ENCODE measurements at places on chromosomes 1 and 21. TPM values are rescaled to one million over a fixed set of nuclear protein-coding genes. Genes with fewer than 3 reads are reported as not detected.
A peak's percentile ranks its signal among the peaks of the same experiment; 100 is the strongest.

DNA sequence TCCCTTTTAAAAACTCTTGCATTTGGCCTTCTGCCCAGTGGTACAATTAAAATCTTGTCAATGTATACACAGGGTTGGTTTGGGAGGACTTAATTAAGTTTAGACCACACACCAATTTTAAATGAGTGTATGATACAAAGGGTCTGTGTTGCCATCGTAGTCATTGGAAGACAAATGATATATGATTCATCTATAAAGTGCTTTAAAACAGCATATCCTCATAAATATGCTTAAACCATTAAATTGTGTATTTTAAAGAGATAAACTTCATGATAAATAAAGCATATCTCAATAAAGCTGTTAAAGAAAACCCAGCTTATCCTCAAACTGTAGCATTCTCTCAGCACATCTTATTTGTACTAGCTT, 69.5 kb downstream of the LUZP1 start:
- DNase-seq, result no peak

DNA sequence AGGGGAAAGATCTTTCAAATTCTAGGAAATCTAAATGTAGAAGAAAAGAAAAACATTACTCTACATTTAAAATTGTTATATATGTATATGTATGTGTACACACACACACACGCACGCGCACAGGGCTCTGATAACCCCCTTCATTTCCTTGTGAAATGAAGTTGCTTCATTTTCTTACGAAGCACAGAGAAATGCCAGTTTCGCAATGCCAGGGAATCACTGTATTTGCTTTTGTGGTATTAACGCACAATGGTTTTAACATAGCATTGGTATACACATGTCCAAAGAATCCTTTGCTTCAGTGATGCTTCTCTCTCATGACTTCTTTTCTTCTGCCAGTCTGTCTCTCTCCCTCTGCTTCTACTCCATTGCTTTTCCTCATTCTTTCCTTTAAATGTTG, 8.4 kb upstream of the DDAH1 start:
- DNase-seq, result no peak

The OR10J1 gene
- total RNA-seq, result not detected

The LGALS8 gene
- 127 TPM for total RNA-seq

GRCh38 chr1:30068787-30069472, 654.5 kb downstream of the MATN1 start:
- no peak for DNase-seq

DNA sequence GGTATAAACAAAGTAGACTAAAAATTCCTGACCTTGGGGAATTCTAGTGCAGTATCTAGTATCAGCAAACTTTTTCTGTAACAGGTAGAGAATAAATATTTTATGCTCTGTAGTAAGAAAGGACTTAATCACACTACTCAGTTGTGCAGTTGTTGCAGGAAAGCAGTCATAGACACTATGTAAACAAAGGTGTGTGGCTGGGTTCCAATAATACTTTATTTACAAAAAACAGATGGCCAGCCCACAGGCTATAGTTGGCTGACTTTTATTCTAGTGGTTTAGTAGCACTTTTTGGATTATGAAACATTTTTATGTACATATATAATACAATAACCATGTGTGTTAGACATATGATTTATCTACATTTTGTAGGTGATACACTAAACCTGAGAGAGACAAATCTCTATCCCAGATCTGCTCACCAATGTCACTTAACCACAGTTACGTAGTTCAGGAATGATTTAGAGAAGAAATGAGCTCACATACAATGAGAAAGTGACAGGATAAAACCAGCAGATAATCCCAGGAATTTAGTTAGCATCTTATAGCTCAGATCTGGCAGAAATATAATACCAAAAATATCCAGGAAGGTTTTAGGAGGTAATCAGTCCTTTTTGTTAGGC, 56.1 kb downstream of the MIER1 start:
- DNase-seq, result no peak

DNA sequence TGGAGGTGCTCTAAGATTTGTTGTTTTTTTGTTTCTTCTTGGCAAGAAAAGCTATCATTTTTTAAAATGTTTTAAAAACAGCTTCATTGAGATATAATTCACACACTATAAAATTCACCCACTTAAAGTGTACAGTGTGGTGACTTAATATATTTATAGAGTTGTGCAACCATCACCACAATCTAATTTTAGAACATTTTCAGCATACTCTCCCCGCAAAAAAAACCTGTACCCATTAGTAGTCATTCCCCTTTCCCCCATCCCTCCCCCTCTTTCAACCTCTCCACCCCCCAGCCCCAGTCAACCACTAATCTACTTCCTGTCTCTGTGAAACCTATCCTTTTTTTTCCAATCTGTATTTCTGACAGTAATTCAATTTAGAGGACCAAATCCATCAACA, 30.6 kb downstream of the ZC3H11B start:
- no peak for DNase-seq

DNA sequence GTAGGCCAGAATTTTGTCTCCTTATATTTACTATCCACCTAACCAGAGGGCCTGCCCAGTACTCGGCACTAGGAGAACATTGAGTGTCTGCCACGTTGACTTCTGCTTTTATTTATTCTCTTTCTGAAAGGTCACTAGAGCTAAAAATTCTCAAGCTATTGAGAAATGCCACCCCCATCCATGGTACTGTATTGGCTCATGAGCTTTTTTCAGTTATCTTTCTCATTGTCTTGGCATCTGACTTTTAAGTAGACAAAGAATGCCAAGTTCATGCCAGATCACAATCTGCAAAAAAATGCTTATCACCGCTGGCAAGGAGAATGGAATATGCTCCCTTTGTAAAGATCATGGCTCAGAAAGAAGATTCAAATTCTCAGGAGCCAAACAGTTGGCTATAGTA, 49.8 kb upstream of the MROH9 start:
- DNase-seq, result no peak

- DNase-seq, result no peak
Measured at GRCh38 chr1:217614200-217614712, 16.6 kb downstream of the GPATCH2 start.

DNA sequence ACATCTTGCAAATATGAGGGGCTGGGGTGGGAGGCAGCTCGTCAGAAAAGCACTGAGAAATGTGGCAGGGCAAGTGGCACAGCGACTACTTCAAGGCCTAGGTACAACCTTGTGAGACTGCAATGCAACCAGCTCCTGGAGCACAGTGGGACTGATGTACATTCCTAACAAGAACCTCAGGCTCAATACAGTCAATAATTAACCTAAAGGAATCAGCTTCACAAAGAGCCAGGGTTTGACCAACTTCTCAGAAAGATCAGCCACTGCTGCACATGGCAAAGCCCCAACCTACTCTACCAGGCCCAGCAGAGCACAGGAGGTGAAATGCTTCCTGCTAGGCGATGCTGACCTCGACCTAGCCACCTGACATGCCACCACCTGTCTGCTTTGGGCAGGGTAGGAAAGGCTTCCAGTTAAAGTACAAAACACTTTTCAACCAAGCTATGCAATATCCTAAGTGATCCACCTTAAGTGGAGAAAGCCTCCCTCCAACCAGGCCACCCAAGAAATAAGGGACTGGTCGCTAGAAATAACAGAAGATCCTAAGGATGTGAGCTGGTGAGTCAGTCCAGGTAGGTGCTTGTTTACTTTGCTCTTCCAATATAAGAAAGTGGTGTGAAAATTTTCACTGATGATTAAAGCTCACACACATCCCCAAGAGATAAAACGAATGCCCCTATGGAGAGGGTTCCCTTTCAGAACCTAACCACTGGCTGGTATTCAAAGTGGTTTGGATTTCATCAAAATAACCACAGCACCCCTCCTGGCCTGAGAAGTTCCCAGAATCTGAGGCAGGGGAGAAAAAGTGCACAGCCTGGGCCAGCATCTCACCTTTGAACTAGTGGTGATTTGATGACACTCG, 2.1 kb downstream of the RIPK4 start:
- no peak for DNase-seq

The KIF14 gene
- 2.1 TPM for total RNA-seq

DNA sequence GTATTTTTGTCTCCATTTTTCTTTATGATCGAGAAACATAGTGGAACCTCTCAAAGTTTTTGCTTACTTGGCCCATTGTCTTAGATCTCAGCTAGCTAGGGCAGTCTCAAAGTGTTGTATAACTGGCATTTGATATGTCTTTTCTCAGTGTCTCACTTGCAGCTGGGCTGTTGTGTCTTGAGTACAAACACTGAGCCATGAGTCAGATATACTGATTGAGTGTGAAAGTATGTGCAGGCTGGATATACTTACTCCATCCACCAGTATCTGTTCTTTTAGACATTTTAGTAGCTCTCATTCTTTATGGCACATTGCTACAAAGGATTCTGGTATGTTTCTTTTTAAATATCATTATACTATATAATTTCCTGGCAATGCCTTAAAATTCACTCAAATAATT, 14.3 kb upstream of the GPR52 start:
- DNase-seq, result no peak

DNA sequence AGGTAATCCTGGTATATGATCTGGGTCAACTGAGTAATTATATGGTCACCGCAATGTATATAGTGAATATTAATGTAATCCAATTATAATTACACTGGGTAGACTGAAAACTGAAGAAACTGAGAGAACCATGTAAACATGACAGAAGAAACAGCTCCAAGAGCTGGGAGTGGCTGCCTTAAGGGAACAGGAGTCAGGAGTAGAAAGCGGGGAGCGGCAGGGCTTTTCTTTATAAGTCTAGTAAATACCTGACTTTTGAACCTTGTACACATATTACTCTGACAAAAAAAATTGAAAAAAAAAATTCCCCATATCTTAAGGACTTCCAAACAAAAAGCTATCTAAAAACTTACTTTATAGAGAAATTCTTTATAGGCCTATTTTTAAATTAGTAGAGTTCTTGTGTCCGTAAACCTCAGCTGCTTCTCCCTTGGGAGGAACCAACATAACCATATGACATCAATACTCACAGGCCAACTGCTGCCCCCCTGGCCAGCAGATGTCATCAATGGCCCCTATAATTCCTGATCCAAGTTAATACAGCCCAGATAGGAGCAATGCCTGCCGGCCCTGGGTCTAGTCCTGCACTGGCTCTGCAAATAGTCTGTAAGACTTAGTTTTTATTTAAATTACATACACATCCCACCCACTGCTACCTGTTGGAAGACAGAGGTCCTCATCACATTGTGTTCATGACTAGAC, 33.8 kb downstream of the THAP3 start:
- no peak for DNase-seq

GRCh38 chr1:93180723-93181613, at the start of gene CCDC18:
CCDC18 (plus strand) TSS chr1:93180724; CDS start chr1:93183362, 2,638 bp downstream.
- peak; percentile 11 for DNase-seq

- no peak for DNase-seq
Measured at GRCh38 chr1:181743878-181744312, 260.6 kb downstream of the CACNA1E start.

DNA sequence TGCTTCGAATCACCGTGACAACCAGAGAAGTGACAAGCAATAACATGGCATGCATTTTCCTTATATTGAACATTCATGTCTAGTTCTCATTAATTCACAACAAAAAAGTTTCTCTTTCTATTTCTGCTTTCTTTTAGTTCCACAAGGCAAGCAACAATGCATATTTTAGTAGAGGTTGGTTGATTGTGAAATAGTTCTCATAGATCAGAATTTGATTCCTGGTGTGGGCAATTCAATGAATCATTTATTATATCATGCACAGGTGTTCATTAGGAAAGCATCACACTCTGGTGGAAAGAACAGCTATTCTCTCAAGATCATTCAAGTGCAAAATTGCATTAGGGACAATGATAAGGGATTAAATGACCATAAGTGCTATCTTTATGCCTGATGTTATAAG, 980.9 kb downstream of the BRINP3 start:
- DNase-seq, result no peak

DNA sequence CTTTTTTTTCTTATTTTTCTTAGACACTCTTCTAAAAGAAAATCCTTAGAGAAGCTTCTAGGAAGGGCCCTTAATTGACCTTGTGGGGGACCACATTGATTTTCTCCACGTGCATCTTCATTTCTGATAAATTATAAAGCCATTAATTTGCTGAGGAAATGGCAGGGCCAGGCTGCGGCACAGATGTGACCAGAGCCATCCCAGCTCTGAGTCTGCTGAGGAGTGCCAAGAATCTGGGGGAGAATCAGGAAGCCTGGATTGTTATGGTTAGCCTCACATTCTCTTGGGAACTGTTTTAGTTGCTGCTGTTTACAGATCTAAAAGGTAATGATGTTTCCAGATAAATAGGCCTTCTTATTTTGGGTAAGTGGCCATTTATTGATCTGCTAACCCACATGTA, 16.2 kb downstream of the PROX1 start:
- no peak for DNase-seq

DNA sequence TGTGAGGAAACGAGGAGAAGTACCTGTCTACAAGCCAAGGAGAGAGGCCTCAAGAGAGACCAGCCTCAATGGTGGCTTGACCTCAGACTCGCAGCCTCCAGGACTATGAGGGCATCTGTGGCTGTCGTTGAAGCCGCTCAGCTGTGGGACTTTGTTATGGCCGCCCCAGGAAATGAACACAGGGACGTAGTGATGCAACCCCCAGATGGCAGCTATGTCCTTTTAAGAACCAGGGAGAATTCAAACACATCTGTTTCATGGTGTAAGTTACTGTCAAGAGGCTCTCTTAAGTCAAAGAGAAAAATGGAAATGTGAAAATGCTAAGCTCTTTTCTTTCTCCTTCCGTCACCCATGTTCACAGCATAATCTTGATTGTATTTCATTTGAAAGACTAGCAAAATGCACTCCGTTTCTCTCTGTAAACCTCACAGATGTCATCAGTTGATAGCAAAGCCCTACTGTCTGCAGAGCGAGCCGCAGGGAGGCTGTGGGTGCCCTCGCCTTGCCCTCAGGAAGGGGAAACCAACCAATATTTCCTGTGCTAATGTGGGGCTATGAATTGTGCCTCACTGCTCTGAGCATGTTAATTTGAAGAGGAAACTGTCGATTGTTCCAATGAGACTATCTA, 21.3 kb downstream of the UBASH3A start:
- no peak for DNase-seq

The LRRC8D gene
- total RNA-seq, result 10.0 TPM

The C1orf167 gene
- total RNA-seq, result 0.26 TPM

DNA sequence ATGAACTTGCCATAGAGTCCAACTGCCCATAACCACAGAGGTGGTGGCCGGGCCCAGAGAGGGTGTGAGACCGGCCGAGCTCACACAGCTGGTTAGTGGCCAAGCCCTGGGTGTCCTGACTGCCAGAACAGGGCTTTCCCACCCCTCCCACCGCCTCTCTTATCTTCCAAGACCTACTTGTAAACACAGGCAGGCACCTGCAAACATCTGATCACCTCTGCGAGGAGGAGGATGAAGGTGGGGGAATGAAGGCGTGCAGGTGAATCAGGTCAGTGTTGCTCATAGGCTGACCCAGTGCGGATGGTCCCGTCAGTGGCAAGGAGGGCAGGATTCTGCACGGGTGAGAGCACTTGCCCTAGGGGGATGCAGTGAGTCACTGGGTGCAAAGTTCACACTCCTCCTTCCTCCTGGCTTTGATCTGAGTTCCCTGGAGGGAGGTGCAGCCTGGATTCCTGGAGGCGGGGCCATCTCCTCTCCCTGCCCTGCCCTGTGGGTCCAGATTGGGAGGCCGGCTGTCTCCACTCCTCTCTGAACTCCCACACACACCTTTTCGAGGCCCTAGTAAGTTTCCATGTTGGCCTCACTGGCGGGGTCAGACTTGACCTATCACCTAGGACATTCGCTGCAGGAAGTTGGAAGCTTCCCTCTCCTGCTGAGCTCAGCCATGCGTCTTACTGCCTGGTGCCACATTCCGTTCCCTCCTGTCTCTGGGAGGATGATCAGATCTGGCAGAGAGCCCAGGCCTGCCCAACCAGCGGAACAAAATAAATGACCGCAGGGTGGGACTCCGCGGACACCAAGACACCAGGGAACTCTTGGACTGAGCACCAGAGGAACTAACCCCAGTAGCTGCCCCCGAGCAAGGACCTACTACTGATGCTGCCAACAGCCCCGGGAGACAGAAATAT, 7.3 kb downstream of the UQCRHL start:
- no peak for DNase-seq

The BEND5 gene
- 2.3 TPM for total RNA-seq
